Type B pancreatic cell (in vitro differentiated cells): ENCODE measurements at places on chromosomes 3 and 15. TPM values are rescaled to one million over a fixed set of nuclear protein-coding genes. Genes with fewer than 3 reads are reported as not detected.
A peak's percentile ranks its signal among the peaks of the same experiment; 100 is the strongest.

DNA sequence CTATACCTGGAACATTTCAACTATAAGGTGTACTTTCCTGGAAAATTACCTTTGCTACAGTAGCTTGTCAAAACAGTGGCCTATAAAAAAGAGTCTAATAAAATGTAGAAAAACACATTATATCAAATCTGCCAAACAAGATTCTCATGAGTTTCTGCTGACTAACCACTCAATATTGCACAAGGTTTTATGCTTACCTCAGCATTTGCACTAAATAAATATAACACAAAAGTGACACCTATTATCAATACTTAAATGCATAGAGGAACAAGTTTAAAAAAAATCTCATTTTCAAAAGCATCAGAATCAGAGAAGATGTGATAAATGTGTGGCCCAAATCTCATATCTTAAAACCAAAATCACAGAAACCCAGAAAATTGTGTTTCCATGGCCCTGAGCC lies 281.4 kb downstream of the RSL24D1 start:
- no peak for DNase-seq

Gene HYAL2
- 46.6 and 52.5 TPM in 2 replicates for total RNA-seq

- DNase-seq: no peak
These were observed 346.8 kb downstream of the GABRG3 start for GRCh38 chr15:27317736-27318135.

- no peak for DNase-seq
These were observed 341.7 kb upstream of the ROBO2 start for GRCh38 chr3:76698136-76698706.

- no peak for DNase-seq
These were observed 135.1 kb downstream of the TMCO5A start for GRCh38 chr15:38069511-38070011.

Gene ACOX2
- total RNA-seq: 5.6 and 6.9 TPM in 2 replicates

Gene P2RY12
- not detected in 2 replicates for total RNA-seq

- no peak for DNase-seq
These were observed 432.8 kb downstream of the MAGI1 start for GRCh38 chr3:65605876-65606432.

Gene HCN4
- total RNA-seq: 3.8 and 6.6 TPM in 2 replicates

GRCh38 chr3:114518206-114518808 lies 224.5 kb downstream of the TIGIT start:
- no peak for DNase-seq

DNA sequence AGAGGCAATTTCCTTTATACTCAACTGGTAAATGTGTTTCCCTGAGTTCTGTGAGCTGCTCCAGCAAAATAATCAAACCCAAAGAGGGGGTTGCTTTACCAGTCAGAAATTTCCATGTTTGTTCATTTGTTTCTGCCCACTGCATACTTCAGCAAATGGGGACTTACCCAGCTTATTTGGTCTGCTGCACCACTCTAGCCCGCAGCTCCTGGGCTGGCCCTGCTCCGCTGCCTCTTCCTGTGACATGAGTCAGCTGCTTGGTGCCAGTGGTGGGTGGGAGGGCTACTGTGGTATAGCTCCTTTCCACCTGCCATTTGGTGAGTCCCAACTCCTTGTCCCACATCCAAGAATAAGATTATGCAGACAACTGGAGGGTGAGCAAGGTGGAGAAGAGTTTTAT lies 644.2 kb downstream of the MCTP2 start:
- no peak for DNase-seq

DNA sequence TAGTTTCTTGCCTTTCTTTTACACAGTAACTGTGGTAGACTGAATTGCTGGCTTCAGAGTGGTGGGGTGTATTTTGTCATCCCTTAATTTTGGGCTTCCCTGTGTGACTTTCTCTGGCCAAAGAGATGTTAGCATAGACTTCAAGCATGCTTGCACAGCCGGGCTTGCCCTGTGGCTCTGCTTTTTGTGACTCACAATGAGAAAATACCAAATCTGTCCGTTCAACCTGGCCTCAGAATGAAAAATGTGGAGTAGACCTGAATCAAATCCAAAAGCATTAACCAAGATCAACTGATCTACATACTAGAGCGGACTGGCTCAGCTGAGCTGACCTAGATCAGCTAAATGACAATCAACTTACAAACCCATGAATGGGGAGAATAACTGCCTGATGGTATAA lies 51.4 kb downstream of the PLAAT1 start:
- DNase-seq: no peak

DNA sequence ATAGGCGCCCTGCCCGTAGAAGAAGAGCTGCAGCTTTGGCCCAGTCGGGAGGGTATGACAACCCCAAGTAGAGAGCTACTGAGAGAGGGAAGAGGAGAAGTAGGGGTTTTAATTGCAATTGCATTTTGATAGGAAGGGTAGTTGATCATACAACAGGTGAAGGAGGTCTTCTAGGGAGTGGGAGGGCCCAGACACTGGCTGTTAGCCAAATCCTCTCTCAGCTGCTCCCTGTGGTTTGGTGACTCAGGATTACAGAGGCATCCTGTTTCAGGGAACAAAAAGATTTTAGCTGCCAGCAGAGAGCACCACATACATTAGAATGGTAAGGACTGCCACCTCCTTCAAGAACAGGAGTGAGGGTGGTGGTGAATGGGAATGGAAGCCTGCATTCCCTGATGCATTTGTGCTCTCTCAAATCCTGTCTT lies 408.9 kb upstream of the THBS1 start:
- no peak for DNase-seq

DNA sequence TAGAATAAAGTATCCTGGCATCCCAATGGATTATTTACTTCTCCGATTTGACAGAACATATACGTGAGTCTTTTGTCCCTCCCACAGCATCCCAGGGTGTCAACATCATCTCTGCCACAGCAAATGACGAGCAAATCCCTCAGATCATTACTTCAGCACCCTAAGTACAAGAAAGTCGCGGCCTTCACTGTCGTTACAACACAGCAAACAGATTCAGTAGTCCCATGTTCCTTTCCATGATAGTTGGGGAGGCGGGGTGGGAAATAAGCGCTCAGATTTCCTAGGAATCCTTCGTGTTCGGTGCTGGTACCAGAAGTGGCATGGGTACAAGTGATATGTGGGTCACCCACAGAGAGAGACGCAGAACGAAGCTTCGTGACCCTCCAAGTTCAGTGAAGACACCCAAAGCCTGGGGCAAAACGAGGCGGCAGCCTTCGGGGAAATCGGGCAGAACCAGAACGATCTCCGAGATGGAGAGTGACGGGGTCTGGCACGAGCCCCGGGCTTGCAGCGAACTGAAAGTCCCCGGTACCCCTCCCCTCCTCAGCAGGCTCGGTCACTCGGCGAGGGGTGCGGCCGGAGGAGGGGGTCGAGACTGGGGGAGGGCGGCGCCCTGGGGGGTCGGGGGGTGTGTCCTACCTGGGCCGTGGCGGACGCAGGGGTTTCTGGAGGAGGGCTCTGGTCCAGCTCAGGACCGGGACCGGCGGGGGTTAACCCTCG lies 619 bp downstream of the TTBK2 start:
- no peak for DNase-seq

Gene CLDN16
- 0.10 TPM in 1 of 2 replicates, not detected in the other for total RNA-seq

GRCh38 chr3:122355612-122356011 lies 27.4 kb downstream of the MIX23 start:
- DNase-seq: no peak

- DNase-seq: no peak
These were observed 770.6 kb upstream of the CFAP20DC start for GRCh38 chr3:59820352-59820934.

Gene ANKUB1
- total RNA-seq: 0.82 TPM in 1 of 2 replicates, not detected in the other

Gene SCAMP5
- total RNA-seq: 38.1 and 41.8 TPM in 2 replicates

GRCh38 chr3:85110393-85110792 lies 151.6 kb downstream of the CADM2 start:
- no peak for DNase-seq

DNA sequence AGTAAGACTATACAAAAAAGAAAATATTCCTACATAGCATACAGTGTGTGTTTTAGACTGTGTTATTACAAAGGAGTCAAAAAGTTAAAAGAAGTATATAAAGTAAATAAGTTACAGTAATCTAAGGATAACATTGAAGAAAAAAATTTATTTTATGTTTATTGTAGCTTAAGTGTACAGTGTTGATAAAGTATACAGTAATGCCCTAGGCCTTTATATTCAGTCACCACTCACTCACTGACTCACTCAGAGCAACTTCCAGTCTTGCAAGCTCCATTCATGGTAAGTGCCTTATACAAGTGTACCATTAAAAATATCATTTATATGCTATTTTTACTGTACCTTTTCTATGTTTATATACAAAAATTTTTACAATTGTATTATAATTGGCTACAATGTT lies 220.1 kb downstream of the BCHE start:
- no peak for DNase-seq

Gene SFMBT1
- total RNA-seq: 9.8 and 10.7 TPM in 2 replicates

DNA sequence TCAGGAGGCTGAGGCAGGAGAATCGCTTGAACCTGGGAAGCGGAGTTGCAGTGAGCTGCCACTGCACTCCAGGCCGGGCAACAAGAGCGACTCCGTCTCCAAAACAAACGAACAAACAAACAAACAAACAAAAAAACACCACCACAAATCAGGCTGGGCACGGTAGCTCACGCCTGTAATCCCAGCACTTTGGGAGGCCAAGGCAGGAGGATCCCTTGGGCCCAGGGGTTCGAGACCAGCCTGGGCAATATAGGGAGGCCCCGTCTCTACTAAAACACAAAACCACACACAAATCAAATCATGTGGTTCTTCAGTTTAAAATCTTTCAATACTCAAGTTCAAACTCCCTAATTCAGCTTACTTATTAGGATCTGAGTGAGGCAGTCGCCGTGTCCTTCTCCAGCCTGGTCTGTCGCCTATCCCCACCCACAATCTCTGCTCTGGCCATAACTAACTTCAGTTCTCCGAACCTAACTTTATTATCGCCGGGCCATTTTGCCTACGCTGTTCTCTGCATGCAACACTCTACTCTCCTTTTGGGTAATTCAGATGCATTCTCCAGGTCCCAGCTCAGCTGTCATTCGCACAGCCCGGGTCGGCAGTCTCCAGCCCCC lies 660 bp upstream of the RTF1 start:
- no peak for DNase-seq

GRCh38 chr3:31307131-31307785 lies 225.5 kb upstream of the STT3B start:
- DNase-seq: no peak

GRCh38 chr15:77036537-77037387 lies 34.1 kb downstream of the TSPAN3 start:
- peak; percentile 64 for DNase-seq

DNA sequence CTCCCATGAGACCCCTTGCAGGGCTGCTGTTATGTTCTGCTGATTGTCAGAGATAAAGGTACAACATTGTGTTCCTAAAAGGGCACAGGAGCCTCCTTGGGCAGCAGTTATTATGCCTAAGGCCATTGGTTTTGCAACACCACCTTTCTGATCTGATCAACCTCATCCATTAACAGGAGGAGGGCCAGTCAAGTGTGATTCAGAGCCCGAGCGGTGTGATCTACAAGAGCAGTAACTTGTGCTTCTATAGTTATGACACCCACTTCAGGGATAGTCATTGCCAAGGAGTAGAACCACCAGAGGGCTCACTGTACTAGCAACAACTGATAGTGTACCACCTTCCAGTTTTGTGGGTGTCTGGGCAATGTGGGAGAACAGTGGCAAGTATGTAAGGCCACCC lies 1457.9 kb upstream of the CADM2 start:
- no peak for DNase-seq

DNA sequence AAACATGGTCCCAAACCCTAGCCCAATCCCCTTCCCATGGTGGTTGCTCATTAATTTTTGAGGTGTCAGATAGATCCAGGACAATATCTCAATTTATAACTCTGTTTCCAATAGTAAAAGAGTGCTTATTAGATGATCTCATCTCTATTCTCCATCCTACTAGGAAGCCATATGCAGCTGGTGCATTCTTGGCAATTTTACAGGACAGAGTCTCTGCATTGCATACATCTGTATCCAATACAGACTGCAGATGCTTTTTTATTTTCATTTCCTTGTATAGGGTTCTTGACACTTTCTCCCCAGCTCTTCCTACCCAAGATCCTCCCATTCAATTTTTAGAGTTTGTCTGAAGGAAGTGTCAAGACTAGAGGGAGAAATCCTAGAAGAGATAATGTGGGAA lies 194.8 kb upstream of the DPH6 start:
- DNase-seq: no peak
